ENCODE measurements at places on chromosomes 7 and 10.

GRCh38 chr10:124661660-124662180, 82.5 kb downstream of the FAM53B start:
- no peak for DNase-seq

DNA sequence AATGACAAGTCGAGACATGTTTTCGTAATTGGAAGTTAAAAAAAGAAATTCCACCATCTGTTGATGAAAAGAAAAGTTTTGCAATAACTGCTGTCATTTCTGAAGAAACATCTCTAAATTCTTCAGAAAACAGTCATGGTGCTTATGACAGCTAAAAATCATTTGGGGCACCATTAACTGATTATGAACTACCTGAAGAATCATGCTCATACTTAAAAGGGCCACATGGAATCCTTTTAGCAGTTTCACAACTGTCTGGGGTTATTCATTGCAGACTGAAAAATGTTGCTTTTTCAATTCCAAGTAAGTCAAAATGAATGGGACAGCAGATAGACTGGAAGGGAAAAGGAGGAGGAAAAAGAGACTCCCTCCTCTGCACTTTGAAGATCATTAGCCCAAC, 134.2 kb downstream of the CHN2 start:
- no peak for DNase-seq

- DNase-seq: no peak
Measured at GRCh38 chr10:42454313-42454712, 184.1 kb downstream of the ZNF33B start.

DNA sequence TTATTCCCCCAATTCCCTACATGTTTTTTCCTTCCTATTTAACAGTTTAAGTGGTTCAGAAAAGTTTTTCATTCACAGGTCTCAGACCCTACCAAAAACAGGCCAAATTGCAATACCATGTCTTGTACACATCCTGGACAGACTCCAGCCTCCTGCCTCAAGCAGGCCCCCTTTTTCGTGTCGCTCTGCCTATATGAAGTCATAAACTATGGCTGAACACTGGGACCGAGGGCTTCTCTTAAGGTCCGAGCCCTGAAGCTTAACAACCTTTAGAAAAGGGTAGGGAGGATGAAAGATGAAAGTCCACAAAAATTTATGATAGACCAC, 1.4 kb downstream of the FBXW4 start:
- DNase-seq: peak; percentile 37

GRCh38 chr10:98485959-98486358, 39.2 kb upstream of the HPS1 start:
- no peak for DNase-seq

- peak; percentile 72 for DNase-seq
Measured at GRCh38 chr7:112790586-112791003, 402 bp upstream of the TMEM168 start.

- DNase-seq: no peak
Measured at GRCh38 chr7:43385856-43386255, 197.1 kb upstream of the STK17A start.

GRCh38 chr7:17532861-17533404, 234.5 kb downstream of the AHR start:
- no peak for DNase-seq

- DNase-seq: no peak
Measured at GRCh38 chr10:93384006-93384405, 98.1 kb downstream of the MYOF start.

GRCh38 chr7:83060218-83060617, 102.5 kb downstream of the PCLO start:
- DNase-seq: no peak

DNA sequence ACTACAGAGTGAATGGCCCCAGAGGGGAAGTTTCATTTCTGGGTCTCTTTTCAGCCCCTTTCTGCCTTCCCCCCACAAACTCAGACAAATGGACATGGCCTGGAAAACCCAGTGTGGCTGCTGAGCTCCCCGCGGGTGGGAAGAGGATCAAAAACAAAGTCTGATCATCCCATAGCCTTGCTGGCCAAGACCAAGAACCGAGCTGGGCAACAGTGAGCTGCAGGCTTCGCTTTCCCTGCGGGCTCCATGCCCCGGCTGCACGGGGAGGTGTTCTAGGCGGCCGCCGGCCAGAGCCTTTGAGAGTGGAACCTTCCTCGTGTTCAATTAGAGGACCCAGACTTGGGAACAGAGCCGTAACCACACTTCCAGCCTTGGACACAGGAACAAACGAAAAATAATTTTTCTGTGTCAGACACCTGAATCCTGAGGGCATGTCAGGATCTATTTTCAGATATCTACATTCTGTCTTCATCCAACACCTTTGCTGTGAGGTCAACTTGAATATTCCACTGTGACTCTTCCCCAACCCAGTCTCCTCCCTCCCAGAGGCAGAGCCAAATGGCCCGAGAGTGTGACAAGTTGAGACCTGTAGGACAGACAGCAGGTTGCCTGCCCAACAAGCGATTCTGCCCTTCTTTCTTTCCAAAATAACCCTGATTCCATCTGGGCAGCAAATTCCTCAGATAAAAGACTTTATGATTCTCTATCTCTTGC, 26.0 kb downstream of the WDR86 start:
- no peak for DNase-seq

- DNase-seq: no peak
Measured at GRCh38 chr7:94374231-94374630, 20.5 kb upstream of the COL1A2 start.

DNA sequence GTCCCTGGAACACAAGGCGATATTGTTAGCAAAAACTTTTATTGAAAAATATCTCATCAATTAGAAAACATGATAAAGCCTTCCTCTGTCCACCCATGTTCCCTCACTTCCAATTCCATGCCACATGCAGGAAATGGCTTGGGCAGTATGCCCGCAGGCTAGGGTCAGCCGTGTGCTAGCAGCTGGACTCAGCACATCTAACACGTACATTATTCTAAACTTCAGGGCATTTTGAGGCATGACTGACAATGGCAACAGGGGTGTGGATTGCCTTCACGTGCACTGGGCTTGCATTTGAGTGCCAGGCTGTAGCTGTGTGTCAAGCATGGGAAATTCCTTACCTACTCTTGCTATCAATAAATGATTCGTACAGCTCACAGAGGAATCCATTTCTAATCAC, 642.1 kb downstream of the INHBA start:
- DNase-seq: no peak

DNA sequence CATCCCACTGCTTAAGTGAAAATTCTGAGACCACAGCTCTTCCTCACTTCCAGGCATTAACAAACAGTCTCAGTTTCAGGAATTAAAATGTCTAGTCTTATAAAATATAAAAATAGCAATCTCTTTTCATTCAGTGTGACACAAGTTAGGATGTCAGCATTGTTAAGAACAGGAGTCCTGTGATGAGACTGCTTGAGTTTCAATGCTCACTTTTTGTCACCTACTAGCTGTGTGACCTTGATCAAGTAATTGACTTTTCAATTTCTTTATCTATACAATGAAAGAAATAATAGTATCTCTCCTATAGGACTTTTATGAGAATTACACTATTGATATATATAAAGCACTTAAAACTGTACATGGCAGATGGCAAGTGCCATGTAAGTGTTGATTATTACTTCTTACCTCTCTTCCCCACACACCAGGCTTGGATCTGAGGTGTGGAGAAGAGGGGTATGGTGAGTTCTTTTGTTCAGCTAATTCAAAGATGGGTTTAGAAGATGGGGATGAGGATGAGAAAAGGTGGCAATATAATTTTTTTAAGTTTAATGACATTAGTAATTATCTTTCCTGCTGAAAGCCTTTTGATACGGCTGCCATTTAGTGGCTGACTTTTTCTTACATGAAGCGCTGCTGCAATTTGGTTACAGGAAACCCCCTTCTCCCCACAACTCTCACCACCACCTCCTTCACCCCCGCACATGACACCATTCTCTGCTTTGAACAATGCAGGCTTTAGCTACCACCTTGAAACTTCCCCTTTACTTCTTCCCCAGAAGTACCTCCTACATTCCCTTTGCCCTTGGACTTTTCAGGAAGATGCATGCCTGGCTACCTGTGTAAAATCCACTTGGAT, 20.8 kb upstream of the HYAL4 start:
- DNase-seq: peak; percentile 42

DNA sequence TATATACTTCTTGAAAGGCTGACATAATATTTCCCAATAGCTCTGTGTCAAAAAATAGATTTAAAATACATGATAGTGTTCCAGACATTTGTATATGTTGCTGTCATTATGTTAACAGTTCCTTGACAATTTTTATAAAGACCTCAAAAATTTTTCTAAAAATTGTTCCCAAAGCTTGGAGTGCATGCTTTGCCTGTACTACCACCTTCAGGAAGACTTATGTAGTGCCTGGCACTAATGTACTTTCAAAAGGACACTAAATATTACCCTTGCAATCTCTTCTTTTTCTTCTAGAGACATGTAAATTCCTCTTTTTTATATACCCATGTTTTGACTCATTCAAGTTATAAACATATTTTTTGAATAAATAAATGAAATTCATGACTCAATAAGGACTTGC, 48.0 kb upstream of the SP8 start:
- DNase-seq: no peak
